Prostate gland (tissue), 2 donors: ENCODE measurements at places on chromosomes 13 and 19. TPM values are rescaled to one million over a fixed set of nuclear protein-coding genes. Genes with fewer than 3 reads are reported as not detected.

- no peak for DNase-seq
Observed at GRCh38 chr13:44011036-44011435, 131.3 kb downstream of the LACC1 start.

- no peak for DNase-seq
Observed at GRCh38 chr13:36357231-36357630, 11.0 kb upstream of the SPART start.

GRCh38 chr13:114042066-114042815 is 68.4 kb upstream of the C13orf46 start:
- no peak for DNase-seq

- DNase-seq, result no peak
Observed at GRCh38 chr13:111269508-111269907, 50.9 kb upstream of the TEX29 start.

Gene RFX1
- total RNA-seq, result 9.2 TPM

Gene LHB
- total RNA-seq, result 5.2 TPM

Gene FDX2
- total RNA-seq, result 20.9 TPM

Gene WDR87
- total RNA-seq, result 2.0 TPM
